ENCODE measurements at places on chromosomes 16 and 17.

DNA sequence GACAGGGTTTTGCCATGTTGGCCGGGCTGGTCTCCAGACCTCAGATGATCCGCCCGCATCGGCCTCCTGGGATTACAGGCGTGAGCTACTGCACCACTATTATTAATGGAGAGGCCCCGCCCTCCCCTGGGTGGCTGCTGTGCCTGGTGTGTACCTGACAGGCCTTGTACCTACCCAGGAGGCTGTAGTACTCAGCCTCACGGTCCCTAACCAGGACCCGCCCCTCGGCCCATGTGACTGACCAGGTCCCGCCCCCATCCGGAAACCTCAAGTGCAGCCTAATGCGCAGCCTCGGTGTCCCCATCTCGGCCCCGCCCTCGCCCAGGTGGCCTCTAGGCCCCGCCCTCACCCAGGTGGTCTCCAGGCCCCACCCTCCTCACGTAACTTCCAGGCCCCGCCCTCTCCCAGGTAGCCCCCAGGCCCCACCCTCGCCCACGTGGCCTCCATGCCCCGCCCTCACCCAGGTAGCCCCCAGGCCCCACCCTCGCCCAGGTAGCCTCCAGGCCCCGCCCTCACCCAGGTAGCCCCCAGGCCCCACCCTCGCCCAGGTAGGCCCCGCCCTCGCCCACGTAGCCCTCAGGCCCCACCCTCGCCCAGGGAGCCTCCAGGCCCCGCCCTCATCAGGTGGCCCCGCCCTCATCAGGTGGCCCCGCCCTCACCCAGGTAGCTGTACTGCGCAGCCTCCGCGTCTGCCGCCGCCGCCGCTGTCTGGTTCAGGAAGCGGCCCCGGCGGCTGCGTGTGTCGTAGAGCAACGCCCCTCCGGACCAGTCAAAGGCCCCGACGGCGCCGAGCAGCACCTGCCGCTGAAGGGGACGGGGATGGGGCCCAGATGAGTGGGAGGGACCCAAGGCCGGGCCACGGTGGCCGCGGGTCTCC is 31.0 kb downstream of the HASPIN start:
- DNase-seq, result peak; percentile 89

DNA sequence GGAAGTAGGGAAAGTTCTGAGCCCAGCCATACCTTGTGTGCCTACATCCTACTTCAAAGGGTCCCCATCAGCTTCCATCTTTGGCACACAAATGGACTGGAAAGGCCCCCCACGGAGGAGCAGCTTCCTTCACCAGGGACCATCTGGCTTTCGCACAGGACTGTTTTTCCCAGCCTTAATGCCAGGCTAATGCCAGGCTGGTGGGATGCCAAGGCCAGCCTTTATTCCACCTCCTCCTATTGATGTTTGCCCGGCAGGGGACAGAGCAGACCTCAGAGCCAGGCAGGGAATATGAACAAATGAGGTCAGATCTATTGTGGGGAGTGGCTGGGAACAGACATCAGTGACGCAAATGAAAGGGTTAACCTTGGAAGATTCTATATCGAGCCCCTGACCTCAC is 5.7 kb downstream of the GPR179 start:
- DNase-seq, result no peak

DNA sequence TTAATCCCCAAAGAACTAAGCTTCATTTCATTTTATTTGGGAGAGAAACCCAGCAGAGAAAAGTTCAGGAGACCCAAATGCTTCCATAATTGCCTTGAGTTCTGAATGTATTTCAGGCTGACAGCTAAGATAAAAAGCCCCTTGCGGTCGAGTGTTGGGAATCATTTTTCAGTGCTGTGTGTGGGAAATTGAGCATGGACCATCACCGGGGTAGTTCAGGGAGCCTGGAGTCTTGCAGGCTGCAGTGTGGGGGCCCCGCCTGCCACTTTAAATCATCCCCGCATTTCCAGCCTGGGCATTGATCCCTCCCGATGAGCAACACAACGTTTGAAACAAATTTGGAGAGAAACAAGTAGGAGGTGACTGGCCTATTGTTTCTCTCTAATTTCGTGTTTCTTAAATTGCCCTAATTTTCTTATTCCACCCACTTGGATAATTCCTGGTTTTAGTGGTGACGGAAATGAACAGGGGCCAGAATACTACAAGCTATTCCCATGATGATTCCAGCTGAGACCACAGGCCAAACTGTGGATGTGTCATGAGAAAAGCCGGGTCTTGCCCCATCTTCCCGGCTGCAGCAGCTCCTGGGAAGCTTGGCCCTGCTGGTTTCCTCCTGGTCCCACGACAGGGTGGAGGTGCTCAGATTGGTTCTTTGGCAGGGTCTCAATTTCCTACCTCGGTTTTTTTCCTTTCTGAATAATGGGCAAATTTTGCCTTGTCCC is 75.1 kb downstream of the FOXL1 start:
- no peak for DNase-seq

- DNase-seq, result no peak
Measured at GRCh38 chr16:6484935-6485334, 847.7 kb upstream of the RBFOX1 start.

DNA sequence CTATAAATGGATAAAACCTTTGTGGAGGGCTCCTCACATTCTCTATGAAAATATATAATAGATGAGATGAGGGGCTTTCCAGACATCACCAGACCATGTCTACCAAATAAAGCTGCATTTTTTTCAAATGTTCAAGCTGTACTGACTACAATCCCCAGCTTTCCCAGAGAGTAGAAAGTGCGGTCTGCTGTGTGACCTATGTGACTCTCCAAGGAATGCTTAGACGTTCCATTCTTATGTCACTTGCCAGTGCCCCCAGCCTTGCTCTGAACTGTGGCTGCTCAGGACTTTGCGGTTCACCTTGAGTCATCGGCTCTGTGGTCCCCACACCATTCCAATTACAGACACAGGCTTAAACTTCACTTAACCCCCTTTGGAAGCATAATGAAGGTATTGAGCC is 47.8 kb upstream of the SCNN1B start:
- no peak for DNase-seq

DNA sequence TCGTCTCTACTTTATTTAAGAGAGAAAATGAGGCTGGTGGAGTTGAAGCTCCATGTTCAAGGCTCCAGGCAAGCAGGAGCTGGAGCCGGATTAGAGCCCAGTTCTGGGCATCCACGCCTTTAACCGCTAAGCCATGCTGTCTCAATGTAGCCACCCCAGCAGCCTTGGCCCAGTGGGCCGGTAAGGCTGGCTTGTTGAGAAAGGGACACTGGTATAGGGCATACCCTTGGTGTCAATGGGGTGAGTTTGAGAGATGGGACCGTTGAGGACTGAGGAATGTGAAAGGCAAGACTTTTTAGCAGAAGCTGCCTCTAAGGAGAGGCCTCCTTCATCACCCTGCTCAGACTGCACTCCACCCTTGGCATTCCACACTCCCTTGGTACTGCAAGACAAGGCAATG is 147.4 kb downstream of the CYLD start:
- DNase-seq, result no peak

Data from B cell (primary cell).